ENCODE measurements at places on chromosomes 11 and 22. TPM values are rescaled to one million over a fixed set of nuclear protein-coding genes. Genes with fewer than 3 reads are reported as not detected.

DNA sequence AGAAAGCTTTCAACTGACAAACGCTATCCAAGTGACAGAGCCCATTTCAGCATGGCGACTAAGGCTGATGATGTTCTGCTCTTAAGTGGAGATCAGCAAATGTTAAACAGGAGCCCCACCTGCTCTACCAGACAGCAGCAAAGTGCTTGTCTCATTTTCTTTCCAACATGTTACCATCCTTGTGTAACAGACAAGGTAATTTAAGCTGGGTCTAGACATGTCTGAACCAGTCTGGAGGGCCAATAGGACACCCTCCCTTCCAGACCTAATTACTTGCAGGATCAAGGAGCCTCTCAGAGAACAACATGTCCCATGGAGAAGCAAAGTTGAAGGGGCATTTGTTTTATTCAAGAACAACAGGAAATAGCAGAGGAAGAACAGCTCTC lies 3.9 kb upstream of the LMO2 start:
- DNase-seq = no peak

DNA sequence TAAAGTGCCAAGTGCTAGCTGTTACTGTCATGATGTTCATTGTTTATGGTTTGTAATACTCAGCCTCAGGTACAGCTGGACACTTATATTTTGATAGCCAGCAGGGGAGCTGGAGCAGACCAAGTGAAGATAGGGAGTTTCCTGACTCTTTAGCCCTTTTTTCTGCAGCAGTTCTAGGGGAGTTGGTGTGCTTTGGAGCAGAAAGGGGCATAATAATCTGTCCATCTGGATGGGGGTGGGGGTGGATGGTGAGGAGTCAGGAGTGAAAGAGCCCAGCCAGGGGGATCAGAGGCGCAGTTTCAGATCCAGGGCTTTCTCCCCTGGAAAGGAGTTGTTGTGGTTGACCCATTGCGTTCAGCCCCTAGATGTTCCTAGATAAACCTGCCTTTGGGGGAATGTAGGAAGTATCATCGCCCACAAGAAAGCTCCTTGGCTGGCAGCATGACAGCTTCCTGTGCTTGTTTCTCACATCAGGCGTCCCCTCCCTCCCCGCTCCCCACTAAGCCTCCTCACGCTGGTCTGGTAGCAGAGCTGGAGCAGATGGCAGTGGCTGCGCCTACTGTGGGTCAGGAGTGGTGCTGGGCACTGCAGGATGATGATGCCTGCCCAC lies 41.9 kb downstream of the MED15 start:
- DNase-seq = no peak

GRCh38 chr11:95284057-95285052 lies 53.4 kb upstream of the SESN3 start:
- DNase-seq = no peak

DNA sequence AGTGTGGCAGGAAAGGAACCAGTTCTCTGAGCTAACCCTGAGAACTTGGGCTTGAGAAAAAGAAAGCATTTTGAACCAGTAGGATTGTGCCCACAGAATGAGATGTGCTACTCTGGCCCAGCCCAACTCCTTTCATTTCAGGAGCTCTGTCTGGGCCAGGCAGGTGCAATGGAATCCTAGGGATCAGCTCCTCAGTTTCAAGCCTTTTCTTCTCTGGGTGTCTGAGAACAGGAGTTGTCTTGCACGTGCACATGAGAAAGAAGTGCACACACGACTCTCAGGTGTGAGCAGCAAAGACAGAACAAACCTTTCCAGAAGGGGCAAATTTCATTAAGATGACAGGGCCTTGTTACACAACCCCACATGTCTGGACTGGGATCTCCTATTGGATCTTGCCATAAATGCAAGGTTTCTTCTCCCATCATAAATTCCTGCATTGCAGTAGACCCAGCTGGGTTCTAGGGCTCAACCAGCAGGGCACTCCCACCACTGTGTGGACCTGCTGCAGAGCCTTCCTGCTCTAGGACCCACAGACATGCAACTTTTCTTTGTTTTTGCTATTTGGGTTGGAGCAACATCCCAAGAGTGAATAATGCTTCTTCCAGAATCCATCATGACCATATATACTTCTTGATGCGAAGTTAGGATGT lies 24.5 kb upstream of the GGTLC2 start:
- no peak for DNase-seq

DNA sequence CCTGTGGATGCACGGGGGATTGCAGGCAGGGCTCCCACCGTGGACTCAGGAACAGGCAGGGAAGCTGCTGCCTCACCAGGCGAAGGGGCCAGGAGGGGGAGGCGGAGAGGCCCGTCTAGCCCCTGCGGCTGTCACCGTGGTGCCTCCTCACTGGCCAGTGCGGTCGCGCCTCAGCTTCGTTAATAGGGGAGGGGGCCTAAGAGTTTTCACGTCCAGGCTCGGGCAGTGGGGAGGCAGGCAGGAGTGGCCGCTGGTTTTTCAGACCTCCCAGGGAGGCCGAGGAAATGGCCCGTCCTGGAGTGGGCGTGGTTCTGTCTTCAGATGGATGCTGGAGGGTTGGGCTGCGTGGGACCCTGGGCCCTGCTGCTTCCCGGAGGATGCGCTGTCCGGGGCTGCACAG lies 91.1 kb upstream of the B3GAT1 start:
- DNase-seq = no peak

- no peak for DNase-seq
Measured at GRCh38 chr11:1784761-1785650, 21.3 kb upstream of the CTSD start.

The PRG3 gene
- total RNA-seq = not detected

GRCh38 chr11:10311802-10312201 lies 6.9 kb downstream of the ADM start:
- DNase-seq = no peak

DNA sequence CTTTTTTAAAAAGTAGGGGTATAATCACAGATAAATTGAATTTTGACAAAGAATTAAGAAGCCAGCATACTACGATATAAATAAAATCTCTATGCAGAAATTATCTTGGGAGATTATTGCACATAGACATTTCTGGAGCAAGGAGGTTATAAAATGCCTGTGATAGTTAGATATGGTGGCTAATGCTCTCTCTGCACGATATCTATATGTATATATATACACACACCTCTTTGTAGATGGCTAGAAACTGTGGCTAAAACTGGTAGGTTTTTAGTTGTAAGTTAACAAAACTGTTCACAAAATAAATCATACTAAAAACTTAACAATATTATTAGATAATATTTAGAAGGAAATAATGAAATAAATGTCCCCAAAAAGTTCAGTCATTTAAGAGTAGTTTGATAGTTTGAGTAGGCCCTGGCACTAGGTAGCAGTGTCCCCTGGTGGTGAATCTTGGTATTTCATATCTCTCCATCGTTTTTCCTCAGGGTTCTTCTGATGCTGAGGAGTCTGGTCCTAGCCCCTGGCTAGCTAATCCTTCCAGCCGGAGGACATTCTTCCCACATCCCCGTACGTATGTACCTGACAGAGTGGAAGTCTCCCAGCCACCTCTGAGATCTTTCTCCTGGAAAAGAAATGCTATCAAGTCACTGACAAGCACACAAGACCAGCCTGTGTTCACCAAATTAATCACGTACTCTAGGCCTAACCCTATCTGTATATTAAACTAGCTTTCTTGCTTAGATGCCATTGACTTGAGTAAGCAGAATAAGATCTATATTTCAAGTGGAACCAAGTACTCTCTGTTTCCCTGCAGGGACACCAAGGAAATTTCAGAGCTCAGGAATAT lies 32.2 kb downstream of the ART5 start:
- DNase-seq = no peak

The CATSPER1 gene
- total RNA-seq = not detected

DNA sequence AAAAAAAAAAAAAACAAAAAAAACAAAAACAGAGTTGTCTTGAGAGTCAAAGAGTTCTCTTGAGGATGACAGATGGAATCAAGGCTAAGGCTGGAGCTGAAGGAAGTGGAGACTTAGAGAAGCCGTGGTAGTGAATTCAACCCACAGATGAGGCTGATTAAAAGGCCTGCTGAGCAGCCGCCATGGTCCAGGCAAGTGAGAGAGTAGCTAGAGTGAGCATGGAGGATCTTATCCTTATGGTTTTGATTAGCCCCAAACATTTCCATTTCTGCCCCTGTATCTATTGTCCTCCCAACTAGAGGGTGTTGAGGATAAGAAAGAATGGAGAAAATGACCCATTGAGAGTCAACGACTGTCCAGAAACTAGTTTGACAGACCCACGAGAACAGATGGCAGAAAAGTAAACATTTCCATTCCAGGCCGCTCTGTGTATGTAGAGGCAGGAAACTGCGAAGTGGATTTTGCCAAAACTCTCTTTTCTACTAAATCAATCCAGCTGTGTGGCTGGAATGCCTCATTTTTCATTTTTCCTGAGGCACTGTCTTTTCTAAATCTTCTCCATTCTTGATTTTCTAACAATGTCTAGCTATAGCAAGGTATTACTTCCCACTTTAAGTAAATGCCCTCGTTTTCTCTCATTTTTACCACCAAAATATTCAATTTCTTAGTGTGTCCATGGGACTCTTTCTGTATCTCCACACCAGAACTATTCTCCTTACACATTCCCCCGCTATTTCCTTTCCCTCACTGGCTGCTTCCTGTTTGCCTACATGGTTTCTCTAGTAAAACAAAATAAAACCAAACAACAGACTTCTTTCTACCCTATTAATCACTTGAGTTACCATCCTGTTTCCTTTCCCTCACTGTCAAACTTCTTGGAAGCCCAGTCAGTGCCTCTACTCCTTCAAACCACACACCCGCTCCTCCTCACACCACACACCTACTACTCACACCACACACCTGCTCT lies 5.4 kb upstream of the MMP8 start:
- DNase-seq = no peak

GRCh38 chr22:43851058-43851978 lies 11.0 kb downstream of the SULT4A1 start:
- no peak for DNase-seq

The MUC5AC gene
- total RNA-seq = 1.5 TPM

The ST13 gene
- total RNA-seq = 56.2 TPM

- DNase-seq = no peak
Measured at GRCh38 chr11:34380696-34381095, 22.9 kb upstream of the ABTB2 start.

DNA sequence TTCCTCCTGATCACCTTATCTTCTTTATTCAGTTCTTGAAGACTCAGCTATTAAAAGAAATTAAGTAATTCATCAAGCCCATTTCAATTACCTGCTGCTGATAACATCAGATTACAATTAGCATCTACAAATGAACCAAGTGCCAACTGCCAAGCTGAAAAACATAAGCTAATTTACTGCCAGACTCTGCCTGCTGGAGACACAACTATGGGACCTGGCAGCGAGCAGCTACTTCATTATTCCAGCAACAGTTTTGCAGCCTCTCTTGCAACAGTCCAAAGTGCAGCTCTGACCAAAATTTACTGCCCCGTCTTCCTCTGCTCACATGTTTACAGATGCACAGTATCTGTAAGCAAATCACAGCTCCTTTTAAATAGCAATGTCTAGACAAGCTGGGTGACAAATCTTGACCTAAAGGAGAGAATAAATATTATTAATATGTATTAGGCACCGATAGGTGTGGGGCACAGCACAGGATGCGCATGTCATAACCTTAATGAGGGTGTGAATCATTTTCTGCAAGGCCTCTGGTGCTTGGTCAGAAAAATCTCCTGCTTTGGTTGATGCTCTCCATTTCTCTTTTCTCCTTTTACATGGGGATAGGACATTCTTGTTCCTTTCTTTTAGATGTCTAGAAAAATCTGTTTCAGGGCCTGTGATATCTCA lies 232.2 kb upstream of the PITPNB start:
- no peak for DNase-seq

GRCh38 chr11:62708793-62709192 lies 1.3 kb downstream of the GNG3 start:
- DNase-seq = no peak

DNA sequence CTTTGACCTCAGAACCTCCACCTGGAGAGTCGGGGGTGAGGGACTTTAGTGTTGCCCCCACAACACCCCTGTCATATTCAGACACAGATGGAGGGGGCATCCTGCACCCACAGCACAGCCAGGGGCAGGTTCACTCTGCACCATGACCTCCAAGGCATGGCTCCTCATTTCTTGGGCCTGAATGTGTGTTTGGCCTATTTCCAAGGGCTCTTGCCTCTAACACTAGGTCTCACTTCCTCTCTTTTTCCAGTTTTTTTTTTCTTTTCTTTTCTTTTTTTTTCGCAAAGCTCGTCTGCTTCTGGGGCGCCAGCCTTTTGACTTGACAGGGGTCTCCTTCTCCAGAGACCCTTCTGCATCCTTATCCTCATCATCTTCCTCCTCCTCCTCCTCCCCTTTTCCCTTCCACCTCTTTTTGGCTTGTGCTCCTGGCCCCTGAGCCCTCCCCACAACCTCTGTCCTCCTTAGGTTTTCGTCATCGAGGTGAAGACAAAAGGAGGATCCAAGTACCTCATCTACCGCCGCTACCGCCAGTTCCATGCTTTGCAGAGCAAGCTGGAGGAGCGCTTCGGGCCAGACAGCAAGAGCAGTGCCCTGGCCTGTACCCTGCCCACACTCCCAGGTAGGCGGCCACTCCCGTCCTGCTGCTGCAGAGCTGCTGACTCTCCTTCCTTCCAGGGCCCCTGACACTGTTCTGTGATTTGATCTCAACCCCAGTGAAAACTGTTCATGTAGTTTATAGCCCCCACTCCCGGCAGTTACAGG lies 3.8 kb downstream of the NCF4 start:
- DNase-seq = no peak

- DNase-seq = no peak
Measured at GRCh38 chr22:38572065-38572464, 2.1 kb upstream of the DMC1 start.

DNA sequence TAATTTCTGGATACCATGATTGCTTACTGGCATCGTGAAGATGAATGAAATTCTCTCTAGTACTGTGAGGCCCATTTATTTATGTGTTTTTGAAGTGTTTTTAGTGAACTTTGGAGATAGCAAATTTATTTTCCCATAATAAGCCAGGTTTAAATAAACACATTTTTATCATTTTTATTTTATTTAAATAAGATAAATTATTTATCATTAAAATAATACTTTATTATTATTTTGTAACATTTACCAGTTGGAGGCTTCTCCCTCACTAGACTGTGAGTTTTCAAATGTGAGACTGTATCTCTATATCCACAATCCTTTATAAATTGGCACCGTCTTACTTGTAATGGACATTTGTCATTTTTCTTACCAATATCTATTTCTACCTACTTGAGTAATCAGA lies 351.7 kb downstream of the METTL15 start:
- DNase-seq = no peak

The PATE2 gene
- not detected for total RNA-seq

The MRGPRE gene
- not detected for total RNA-seq

DNA sequence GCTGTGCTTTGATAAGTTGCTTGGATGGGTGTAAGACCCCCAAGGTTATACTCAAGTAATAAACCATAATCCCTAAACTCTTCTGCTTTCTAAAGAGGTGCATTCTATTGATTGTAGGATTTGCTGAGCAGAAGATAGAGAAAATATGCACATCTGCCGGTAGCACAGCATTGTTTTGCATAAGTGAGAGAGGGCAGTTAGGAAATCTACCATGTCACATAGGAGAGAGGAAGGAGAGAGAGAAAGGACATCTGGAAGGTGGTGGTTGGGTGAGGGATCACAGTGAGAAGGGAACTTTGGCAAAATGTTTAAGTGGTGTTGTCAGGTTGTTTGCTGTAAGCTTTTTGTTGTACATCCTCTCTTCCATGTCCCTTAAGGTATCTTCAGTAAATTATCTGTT lies 73.6 kb upstream of the BDNF start:
- DNase-seq = no peak

GRCh38 chr11:72771507-72771906 lies 19.3 kb upstream of the ARAP1 start:
- DNase-seq = no peak

The NCAPH2 gene
- total RNA-seq = 39.5 TPM
